Fibroblast of skin of right quadriceps (primary cell): ENCODE measurements at places on chromosomes 2 and 18.

GRCh38 chr2:185738679-185739472 is at the start of gene FSIP2:
FSIP2 (plus strand) TSS chr2:185738804; CDS start chr2:185738895, 91 bp downstream.
- DNase-seq = peak; percentile 64

- no peak for DNase-seq
These were observed 299.6 kb downstream of the PAX3 start for GRCh38 chr2:221999166-221999565.

- DNase-seq = peak; percentile 93
These were observed 101.4 kb downstream of the NFATC1 start for GRCh38 chr18:79496978-79497637.

DNA sequence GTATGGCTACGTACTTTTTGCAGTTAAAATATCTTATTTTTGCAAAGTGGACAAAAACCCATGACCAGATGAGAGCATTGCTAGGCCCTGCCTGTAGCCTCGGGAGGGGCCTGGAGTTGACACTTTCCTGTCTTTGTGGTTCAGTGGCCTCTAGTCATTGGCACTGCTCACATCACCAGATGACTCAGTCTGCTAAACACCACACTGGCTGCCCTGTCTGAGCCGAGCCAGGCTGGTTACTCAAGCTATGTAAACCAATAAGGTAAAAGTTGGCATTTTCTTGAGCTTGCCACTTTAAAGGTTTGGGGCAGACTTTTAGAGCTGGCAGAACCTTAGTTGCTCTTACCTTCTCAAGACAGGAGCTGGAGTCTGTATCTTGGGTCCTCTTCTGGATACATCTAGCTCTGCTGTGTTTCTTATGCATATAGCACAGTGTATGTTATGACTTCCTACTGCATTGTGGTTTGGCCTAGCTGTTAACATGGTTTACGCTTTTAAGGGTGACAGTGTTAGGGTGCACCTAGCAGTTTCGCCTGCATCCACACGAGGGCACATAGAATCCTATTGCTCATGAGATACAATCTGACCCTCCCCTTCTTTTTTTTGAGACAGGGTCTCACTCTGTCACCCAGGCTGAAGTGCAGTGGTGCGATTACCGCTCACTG is 76.4 kb downstream of the AP1S3 start:
- peak; percentile 71 for DNase-seq

DNA sequence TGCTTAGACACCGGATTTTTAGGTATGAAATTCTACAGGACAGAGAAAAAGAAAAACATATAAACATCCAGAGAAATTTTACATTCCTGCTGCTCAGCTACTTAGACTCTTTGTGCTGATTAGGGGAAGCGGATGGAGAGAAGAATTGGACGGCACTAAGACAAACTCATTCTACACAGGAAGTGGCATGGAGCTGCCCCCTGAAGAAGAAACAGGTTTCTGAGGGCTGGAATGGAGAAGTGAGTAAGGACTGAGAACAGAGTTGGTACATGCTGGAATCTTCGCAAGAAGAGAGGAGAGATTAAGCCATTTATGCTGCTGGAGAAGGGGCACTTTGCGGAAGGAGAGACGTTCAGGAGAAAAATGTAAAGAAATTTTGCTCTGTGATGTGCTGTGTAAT is 253.0 kb upstream of the ERBB4 start:
- DNase-seq = no peak

GRCh38 chr2:234745347-234745746 is 206.5 kb upstream of the SH3BP4 start:
- DNase-seq = no peak

DNA sequence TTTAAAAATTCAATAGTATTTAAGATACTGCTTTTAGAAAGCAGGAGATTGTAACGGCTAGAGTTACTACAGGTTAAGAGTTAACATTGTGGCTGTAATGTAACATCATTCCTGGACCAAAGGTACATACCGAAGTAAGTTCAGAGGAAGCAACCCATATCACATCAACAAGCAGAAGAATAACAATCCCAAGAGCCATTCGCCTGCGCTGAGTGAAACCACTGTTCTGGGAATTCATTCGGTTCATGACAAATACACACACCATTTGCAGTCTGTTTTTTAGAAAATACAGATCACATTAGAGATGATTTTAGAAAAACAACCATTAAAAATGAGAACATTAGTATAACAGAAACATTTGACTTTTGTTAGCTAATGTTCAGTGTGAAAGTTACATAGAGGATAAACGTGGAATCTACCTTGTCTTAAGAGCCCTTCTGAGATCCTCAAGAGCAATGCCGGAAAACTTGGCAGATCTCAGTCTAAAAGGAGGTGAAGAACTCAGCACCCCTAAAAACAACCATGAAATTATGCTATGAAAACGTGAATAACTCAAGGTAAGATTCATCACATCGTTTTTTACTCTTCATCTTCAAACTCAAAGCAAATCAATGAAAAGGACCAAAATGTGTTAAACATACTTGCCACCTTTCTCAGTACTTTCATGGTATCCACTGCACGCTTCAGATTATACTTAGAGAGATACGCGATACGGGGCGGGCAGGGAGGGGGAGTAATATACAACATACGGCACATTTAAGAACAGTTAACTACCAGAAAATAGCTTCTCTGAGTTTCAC is 1.2 kb downstream of the SLC35F5 start:
- no peak for DNase-seq

DNA sequence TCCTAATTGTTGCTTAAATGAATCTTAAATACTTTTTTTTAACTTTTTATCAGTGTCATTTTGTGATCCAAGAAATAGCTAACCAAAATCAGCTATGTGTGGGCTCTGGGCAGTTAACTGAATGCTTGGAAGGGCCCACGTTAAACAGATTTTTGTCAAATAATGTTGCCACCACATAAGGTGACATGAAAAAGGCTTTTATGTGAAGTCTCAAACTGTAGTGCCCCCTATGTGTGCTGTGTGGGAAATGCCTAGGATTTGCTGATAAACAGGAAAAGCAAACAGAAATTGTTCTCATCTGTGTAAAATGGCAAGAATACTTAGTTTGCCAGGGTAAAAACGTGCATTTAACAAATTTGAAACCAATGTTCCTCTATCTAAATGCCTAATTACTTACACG is 242.2 kb downstream of the ZNF516 start:
- DNase-seq = no peak

- no peak for DNase-seq
These were observed 116.2 kb downstream of the RIF1 start for GRCh38 chr2:151525821-151526373.

- no peak for DNase-seq
These were observed 29.4 kb downstream of the FBXO11 start for GRCh38 chr2:47876912-47877311.

- DNase-seq = peak; percentile 5
These were observed 222.1 kb upstream of the SMAD2 start for GRCh38 chr18:48152549-48152948.

DNA sequence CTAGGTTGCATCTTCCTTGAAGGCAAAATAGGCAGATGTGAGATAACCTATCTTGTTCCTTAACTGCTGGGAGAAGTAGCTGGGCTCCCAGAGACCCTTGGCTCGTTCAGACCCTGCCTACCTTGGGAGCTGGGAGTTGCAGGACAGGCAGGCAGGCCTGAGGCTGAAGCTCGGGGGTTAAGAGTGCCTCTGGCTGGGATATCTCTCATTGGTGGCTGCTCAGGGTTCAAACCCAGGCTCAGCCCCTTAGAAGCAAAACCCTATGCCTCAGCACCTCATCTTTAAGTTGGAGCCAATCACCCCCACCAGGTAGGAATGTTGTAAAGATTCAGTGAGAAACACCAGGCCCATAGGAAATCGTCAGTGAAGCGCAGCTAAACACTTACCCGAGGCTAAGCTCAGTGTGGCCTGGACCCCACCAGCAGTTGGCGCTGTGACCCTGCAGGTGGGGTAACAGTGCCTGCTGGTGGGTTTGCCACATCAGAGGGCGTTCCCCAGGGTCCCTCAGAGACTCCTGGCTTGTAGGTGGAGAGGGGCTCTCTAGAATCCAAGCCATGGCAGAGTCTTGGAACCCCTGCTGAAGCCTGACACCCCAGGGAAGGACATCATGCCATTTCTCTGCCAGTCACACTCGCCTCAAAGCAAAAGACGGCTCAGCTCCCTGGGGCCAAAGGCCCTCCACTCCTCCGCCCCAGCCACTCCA is 54.6 kb upstream of the GPR17 start:
- DNase-seq = peak; percentile 59

DNA sequence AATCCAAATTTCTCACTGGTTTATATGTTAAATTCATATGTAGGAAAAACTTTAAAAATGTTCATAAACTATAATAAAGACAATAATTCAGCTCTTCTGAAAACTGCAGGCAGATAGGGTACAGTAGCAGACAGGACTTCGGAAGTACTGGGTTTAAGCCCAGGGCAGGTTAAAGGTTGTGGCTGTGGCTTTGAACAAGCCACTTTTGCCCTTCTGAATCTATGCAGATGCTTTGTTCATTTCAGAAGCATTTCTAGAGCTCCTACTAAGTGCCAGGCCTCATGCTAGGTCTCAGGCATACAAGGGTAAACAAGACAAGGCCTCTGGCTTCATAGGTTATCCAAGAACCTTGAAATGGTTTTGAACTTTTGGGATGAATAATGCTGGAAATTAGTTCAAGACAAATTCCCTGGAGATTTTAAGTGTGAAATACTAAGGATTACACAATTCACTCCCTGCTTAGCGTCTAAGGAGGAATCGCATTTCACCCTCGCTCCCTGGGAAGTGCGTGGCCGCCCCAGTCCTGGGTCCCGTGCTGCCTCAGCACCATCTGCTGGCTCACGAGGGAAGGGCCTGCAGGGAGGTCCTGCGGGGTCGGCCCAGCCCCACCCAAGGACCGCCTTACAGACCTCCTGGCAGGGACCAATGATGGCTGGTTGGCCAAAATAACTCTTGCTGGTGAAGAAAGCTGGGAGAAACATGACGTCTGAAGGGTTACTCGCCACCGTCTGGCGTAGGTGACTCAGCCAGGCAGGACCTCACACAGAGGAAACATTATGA is 67.7 kb upstream of the L3MBTL4 start:
- peak; percentile 86 for DNase-seq

DNA sequence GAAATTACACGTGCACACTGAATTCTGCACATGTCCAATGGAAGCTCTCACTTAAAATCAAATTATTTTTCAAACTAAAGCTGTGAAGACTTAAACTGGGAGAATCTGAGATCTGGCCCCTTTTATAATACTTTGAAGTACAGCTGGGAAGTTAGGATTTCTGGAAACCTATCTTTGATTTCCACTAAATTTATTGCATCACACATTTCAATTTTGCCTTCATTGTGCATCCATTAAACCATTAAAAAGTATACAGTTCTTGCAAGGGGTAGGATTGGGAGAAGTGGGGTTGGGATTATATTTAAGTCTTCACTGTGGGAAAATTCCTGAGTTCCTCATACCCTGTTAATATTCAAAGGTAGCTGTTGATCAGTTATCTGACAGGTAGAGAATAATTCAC is 1229.6 kb upstream of the ZEB2 start:
- DNase-seq = no peak

- DNase-seq = no peak
These were observed 29.0 kb upstream of the ACVR1 start for GRCh38 chr2:157905092-157905491.

- DNase-seq = no peak
These were observed 1.4 kb downstream of the B3GNT2 start for GRCh38 chr2:62197011-62197924.

GRCh38 chr18:2104620-2105462 is 466.5 kb downstream of the METTL4 start:
- DNase-seq = peak; percentile 44

DNA sequence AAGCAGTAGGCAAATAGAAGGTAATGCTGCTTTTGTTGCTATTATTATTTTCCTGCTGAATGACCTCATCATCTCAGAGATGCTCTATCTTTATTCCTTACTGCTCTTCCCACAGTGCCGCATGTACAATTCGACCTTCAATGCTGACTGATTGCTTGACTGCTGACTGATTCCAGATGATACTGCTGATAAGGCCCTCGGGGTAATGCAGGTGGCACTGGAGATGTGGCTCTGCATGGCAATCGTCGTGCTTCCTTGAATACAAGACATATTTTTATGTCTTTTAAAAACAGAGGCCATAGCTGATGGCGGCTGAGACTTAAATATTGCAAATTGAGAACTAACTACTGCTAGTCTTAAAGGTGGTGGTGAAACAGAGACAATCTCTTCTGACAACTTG is 146.6 kb downstream of the LOXHD1 start:
- no peak for DNase-seq

- no peak for DNase-seq
These were observed 10.9 kb downstream of the UXS1 start for GRCh38 chr2:106183101-106183696.

- DNase-seq = peak; percentile 17
These were observed 86.6 kb downstream of the MARCO start for GRCh38 chr2:119028327-119029174.

DNA sequence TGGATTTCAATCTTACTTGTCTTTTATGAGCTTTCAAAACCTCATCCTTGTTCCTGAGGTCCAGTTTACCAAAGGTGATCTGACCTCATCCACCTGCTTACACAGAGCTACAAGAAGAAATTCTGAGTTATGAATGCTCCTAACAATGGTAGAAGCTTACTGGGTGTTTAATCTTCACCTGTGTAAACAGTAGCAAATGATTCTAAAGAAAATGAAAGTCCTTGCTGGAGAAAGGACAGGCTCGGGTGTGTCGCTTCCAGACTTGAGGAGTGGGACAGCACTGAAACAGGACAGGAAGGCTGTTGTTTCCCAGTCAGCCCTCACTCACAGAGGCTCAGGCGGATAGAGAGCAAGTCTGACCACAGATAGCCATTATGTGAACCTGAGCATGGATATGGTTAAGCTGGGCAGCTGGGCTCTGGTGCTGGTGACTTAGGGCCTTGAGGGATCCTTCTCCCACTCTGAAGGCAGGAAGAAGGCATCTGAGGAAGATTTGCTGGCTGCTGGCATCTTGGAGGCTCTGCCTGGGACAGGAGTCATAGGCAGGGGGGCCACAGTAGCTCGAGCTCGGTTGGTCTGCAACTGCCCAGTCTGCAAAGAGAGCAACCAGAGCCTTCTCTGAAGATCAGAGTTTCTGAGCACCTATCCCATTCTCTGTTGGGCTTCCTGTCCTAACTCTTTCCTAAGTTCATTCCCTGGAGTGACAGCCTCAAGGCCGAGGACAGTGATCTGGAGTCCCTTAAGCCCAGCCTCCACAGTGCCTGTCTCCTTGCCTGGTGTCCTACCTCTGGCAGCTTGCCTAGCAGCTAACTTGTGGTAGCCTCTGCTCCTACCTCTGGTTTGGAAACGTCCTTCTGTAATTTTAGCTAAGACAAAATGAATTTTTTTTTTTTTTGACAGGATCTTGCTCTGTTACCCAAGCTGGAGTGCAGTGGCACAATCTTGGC is 4.0 kb downstream of the DOK1 start:
- DNase-seq = no peak

- DNase-seq = no peak
These were observed 81.1 kb upstream of the ZNF397 start for GRCh38 chr18:35159782-35160181.

DNA sequence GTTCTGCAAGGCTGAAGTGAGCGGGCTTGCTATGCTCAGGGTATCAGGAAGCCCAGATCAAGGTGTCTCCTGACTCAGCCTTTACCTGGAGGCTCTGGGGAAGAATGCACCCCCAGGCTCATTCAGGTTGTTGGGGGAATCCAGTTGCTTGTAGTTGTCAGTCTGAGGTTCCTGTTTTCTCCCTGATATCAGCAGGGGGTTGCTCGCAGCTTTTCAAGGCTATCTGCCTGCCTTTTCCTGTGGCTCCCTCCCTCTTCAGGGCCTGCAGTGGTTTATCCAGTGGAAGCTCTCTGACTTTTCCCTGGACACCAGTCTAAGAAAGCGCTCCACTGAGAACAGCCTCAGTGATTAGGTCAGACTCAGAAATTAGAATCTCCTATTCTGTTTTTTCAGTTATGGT is 116.6 kb downstream of the PTPRM start:
- DNase-seq = no peak

GRCh38 chr2:55133467-55134315 is 83.4 kb upstream of the RTN4 start:
- peak; percentile 87 for DNase-seq
